Posterior cingulate gyrus (tissue), 11 donors: ENCODE measurements at places on chromosomes 7 and 10.

DNA sequence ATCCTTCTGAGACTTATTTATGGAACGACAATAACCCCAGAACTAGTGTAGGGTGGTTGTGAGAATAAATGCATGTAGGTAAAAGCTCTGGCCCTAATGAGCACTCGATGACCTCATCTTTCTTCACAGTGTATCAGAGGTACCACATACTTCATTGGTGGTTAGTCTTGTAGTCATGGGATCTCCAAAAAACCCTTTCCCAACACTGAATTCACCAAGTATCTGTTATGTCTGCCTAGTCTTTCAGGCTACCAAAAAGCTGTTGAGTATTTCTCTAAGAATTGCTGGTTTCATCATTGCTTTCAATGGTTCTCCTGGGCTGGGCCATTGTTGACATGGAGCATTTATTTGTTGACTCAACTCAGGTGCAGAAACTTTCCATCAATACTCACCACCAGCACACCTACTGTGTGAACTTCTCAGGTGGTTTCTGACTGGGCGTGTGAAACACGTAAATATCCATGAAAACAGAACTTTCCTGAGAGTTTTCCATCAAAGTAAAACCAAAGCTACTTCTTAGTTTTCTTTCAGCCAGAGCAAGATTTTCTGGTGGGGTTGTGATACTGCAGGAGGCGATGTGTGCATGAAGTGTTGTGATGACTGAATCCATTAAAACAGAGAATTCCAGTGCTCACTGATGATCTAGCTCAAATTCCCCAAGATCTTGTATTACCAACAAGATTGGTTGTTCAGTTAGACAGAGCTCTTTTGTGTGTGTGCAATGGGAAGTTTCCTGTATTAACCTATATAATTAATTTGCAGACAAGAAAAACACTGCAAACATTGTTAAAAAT, 51.4 kb upstream of the SLC35B4 start:
- DNase-seq: no peak

DNA sequence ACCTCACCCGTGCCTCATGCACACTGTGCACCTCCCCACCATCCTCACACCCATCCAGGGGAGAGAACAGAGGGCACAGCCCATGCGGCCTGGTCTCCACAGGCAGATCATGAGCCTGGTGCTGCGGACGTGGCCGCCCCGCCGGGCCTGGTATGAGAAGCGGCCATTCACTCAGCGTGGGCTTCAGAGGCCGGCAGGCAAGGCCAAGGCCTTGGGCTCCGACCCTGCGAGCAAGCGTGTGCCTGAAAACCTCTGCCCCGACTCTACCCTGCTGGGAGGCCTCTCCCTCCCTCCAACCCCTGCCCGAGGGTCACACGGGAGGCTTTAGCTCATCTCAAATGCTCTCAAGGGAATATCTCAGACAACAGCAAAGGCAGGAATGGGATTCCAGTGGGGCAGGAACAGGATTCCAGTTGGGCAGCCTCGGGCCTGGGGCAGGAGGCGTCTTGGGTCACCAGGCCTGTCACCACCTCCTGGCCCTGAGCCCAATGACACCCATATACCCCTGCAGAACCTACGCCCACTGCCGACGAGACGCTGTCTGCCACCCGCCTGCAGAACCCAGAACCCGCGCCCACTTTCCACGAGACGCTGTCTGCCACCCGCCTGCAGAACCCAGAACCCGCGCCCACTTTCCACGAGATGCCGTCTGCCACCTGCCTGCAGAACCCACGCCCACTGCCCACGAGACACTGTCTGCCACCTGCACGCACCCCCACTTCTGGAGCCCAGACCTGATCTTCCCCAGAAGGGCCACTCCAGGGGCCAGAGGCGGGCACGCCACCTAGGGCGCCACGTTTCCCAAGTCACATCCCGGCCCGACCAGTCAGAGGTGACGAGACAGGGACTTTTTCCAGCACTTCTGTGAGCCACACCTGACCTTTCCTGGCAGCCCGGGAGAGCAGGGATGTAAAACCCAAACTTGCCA, 38.9 kb downstream of the ADAP1 start:
- no peak for DNase-seq

DNA sequence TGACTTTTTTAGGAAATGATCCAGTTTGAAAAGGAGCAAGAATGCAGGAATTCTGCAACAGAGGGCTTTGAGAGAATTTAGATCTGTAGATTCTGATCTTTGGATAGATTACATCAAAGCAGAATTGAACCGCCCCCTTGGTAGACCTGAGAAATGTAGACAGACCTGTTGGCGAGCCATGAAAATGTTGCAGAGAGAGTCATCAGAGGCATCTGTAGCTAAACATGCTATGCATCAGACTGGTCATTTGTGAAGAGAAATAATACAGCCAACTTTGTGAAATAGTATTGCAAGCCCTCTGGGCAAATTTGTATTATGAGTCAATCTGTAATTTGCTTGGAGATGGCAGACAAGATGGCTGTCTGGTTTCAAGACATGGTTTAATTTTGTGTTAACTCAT, 4.3 kb upstream of the C1GALT1 start:
- no peak for DNase-seq

- DNase-seq: no peak
These were observed 7.4 kb downstream of the ITGB1 start for GRCh38 chr10:32950591-32951108.

GRCh38 chr7:12174931-12175330, 36.2 kb upstream of the TMEM106B start:
- DNase-seq: no peak

DNA sequence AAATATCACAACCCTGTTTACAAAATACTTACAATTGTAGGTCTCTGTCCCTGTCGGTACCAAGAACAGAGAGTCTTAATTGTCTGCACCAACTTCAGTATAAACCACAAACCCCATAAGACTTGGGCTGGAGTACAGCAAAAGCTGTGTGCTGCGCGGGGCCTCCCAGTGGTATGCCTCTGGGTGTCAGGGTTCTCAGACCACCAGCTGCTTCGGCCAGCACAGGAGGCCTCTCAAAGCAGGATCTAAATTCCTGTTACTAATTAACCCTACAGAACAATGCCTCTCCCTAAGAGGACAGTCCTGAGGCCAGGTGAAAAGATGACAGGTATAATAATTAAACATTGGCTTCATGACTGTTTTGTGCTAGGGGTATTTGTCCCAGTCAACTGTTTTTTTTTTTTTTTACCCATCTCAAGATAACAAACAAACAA, 957 bp upstream of the SVIL start:
- no peak for DNase-seq

DNA sequence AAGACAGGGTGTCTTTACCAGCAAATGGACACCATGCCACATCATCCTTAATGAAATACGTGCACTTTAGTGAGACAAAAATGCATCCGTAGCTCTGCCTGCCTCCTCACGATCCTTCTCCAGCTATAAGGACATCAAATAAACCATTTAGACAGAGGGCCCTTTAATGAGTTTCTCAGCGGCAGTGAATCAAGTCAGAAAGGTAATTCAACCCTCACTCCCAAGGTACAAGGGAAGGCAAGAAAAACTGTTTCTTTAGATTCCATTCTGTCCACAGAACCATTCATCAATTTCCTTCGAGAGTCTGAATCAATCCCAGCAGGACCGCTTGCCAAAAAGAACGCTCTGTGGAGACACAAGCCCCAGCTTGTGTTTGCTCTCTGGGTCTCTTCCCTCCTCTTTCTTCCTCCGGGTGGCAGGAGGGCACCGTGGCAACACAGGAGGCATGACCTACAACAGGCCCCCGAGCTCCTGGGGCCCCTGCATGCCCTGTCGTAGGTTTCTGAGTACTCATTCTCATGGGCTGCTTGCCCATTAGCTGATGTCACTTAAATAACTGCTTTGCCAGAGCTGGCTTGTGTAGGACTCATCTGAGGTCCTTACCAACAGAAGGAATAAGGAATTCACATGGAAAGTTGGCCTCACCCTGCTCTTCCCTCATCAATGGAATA, 297.8 kb upstream of the PRKCQ start:
- peak; percentile 83 for DNase-seq

GRCh38 chr7:158398750-158399149, 188.9 kb downstream of the PTPRN2 start:
- DNase-seq: no peak

GRCh38 chr10:77400033-77400432, 237.6 kb downstream of the KCNMA1 start:
- DNase-seq: no peak

- DNase-seq: no peak
These were observed 19.5 kb downstream of the GLI3 start for GRCh38 chr7:42217548-42217947.

DNA sequence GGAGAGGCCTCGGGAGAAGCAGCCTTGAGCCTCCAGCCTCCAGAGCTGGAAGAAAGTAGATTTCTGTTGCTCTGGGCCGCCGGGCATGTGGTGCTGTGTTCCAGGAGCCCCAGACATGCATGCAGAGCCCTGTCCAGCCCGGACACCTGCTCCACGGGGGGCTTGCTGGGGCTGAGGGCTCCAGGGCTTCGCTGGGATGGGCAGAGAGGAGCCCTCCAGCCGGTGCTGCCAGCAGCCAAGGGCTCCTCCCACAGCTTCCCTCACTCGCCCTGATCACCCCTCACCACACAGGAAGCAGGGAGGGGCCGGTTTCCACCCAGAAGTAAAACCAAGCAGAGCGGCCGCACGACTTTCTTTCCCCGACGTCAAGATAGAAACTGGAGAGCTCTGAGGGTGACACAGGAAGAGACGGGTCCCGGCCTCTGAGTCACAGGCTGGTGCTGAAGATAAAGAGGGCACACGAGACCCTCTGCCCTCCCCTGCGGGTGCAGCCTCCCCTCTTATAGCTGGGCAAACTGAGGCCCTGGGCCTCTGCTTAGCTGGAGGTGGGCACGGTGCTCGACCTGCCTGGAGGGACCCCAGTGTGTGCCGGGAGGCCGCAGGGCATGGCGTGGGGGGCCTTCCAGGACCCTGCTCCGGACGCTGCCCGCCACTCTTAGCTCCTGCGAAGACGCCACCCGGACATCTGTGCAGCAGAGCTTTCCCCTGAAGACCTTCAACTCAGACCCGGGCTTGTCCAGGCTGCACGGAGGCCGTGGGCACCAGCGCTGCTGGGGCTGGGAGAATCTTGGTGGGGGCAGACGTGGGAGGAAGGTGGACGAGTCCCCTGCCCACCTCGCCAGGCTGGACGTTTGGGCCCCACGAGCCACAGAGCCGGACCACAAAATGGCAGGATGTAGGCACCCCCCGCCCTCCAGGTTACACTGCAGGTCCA, 31.1 kb downstream of the ADAP1 start:
- peak; percentile 29 for DNase-seq

GRCh38 chr7:71710442-71710841, 578.5 kb downstream of the GALNT17 start:
- DNase-seq: no peak

DNA sequence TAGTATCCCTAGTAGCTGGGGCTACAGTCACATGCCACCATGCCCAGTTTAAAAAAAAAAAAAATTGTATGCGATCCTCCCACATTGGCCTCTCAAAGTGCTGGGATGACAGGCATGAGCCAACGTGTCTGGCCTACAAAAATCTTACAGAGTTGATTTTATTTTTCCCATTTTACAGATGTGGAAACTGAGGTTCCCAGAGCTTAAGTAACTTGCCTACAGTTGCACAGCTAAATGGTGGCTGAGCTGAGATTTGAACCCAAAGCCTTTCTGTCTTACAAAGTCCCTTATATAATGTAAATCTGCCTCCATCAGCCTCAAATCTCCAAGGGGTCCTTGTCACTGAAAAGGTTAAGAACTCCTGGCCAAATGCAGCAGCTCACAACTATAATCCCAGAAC, 24.6 kb upstream of the LIMK1 start:
- DNase-seq: no peak

DNA sequence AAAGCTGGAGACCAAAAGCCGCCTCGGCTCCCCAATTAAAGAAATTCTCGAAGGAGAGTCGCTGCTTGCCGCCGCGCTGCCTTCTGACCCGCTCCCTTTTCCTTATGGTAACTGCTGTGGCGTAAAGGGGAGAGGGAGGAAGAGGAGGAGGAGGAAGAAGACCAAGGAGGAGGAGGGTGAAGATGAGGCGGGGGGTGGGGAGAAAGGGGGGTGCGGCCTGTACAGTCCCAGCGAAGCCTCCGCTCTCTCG, 388 bp downstream of the CNOT4 start:
- DNase-seq: no peak

DNA sequence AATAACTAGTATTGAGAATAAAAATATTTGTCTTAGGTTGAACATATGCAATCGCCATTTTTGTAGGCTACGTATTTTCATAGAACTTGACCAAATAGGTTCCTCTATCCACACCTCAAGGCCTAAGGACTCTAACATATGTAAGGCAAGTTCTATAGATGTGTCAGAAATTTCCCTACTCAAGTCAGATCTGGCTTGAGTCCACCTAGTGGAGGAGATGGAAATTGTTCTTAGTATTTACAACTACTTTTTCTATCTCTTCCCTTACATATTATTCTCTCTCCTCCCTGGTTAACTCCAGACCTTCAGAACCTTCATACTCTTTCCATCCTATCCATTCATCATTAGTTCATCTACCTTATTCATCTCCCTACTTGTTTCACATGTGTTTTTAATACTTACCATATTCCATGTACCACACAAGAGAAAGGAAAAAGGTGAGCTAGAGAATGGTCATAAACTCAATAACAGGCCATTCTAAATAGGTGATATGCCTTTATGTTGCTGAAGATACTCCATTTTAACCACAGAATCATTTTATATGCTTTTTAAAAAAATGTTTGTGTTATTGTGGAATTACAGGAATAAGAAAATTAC, 174.5 kb upstream of the HDAC9 start:
- no peak for DNase-seq

- no peak for DNase-seq
These were observed 133.5 kb downstream of the PAXIP1 start for GRCh38 chr7:154869436-154869835.
